ENCODE measurements at places on chromosomes 4 and X.

DNA sequence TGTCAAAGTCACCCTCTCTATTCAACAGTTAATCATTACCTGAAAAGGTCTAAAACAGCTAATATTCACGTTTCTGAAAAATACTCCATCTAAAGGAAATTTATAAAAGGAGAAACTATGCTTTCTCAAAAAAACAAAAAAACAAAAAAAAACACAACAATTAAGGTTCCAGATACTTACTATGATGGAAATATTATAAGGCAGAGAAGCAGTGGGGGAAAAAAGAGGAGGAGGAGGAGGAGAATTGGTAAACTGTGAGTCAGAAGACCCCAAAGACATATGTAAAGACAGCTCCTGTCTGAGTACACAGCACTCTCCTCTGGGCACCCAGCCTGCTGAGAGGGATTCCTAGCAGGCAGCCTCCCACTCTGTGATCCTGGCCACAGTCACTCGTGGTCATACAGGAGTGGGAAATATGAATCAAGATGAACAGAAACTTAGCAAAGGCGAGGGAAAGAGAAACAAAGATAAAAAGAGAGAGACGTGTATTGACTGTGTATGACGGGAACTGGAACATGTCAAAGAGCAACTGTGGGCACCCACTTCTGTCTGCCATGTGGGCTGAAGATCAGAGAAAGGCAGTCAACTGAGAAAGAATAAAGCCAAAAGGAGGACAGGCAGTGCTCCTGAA, 12.5 kb downstream of the KLHL15 start:
- no peak for DNase-seq

DNA sequence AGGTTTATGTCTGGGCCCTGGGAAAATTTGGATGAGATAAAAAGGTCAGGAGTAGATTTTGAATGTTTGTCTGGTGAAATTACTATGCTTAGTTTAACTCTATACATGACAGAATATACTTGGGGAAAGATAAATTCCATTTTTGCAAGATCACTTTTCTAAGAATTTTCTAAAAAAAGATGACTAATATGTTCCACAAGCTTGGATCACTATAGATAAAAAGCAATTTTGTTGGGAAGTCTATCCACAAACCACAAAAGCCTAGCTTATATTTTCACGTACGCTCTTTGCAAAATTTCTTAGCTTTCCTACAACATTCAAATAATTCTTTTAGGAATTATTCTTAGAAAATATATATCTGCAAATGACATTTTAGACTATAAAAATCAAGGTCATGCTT, 20.6 kb upstream of the COQ2 start:
- no peak for DNase-seq

DNA sequence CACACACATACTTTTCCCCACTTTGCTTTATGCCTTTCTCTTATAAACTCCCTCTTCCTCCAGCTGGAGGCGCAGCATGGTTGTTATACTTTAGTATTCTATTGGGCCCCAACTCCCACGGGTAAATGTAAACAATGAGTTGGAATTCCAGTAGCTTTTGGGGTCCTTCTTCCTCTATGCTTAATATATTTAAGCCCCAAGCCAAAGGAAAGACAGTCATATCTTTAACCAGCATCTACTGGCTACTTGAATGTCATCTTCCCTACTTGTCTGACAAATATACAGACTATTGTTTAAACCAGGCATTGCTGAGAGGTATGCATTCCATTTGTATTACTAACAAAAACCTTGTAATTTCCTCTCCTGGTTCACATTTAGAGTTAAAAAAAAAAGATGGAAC, 72.9 kb downstream of the WDR19 start:
- peak; percentile 76 for DNase-seq

DNA sequence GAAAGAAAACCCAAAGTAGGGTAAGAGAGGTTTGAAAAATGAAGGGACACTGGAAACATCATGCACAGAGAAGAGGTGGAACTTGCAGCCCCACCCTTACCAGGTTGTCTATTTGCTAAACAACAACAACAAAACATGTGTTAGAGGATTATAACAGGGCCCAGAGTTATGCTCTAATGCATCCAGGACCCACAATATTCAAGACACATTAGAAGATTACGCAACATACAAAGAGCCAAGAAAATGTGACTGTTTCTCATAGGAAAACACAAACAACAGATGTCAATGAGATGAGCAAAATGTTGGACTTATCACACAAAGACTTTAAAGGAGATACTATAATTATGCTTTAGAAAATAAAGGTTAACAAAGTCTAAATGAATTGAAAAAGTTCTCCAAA, 128.5 kb downstream of the LRBA start:
- DNase-seq = no peak

GRCh38 chrX:24805201-24805600, 111.5 kb downstream of the POLA1 start:
- no peak for DNase-seq

DNA sequence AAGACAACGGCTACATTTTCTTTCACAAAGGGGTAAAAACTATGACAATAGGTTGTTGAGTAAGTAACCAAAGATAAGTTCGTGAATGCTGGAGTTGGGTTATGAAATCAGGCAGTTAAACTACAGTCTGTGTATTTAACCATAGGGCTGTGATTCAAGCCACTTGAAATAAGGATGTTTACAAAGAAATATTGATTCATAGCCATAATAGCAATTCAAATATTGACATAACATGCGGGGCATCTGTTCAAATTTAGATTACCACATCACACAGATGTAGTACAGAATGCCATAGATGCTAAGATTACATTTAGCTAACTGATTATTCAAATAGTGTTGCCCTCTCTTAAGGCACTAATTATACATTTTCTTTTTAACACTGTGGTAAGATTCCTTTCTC, 364.1 kb downstream of the FSTL5 start:
- DNase-seq = no peak

- no peak for DNase-seq
Measured at GRCh38 chr4:7512428-7512827, 77.7 kb upstream of the PSAPL1 start.

DNA sequence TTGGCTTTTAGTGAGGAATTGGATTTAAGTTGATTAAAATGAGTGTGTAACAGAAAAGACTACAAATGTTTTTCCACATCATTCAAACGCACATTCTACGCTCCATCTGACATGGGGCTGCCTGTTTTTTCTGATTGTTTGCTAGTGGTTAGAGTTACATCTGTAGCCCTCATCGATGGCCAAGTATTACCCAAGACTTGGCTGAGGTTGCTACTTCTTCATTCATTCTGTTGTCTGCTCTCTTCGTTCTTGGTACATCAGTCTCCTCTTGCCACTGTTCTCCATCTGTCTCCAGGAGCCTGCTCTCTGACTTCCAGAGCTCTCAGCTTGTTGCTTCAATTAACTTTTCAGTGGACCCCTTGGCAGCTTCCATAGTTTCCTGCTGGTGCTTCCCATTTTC, 1844.6 kb upstream of the TENM3 start:
- no peak for DNase-seq

GRCh38 chrX:120308959-120309872, 2.0 kb downstream of the TMEM255A start:
- peak; percentile 32 for DNase-seq

GRCh38 chr4:126766241-126766640, 866.5 kb upstream of the INTU start:
- no peak for DNase-seq

Measured in kidney glomerular epithelial cell (primary cell).